ENCODE measurements at places on chromosomes 7 and 10.

DNA sequence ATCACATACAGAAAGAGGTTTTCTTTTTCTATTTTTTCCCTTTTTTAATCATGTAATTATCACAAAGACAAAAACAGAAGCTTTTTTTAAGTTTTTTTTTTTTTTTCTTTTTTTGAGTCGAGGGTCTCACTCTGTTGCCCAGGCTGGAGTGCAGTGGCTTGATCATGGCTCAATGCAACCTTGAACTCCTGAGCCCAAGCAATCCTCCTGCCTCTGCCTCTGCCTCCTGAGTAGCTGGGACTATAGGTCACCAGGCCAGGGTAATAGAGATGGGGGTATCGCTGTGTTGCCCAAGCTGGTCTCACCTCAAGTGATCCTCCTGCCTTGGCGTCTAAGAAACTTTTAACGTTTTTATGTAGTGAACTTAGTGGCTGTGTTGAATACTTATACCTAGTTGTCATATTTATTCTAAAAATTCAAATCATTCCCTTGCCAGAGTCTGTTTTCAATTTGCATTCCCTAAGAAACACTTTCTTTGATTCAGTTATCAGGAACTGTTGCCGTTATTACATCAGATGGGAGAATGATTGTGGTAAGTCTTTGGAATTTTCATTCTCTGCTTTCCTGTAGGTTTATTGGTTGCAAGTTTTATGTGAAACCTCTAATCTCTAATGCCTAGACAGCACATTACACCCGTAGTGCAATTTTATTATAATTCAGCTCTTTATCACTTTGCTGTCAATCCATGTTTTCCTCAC is 1.3 kb downstream of the LSM8 start:
- DNase-seq, result peak; percentile 75

DNA sequence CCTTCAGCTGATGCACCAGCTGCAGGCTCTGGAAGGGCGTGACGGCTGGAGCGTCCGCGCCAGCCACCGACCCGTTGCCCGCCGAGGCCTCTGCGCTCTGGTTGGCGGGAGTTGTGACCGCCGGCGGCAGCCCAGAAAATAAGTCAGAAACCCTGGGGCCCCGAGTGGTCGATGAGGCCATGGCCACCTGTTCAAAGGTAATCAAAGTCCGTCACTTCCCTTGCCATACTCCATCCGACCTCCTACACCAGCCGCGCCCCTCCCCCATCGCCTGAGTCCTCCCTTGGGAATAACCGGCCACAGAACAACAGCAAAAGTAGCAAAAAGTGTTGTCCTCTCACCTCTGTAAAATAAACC is 406 bp downstream of the PRLHR start:
- DNase-seq, result no peak

GRCh38 chr10:126654579-126654978 is 15.9 kb downstream of the C10orf90 start:
- no peak for DNase-seq

DNA sequence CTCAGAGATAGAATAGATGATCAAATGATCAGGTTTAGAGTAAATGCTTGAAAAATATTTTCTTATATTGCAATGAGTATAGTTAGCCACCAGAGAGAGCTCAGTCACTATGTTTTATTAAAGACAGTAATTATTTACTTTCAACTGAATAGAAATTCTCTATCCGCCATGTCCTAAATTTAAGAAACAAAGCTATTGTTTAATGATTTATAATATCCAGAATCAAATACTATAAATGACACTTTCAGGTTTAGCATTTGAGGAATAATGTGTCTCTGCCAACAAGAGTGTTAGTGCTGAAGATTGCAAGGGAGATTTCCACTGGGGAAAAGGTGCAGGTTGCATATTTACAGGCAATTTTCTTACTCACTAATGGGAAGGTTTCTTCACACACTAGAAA is 184.7 kb downstream of the DGKB start:
- peak; percentile 22 for DNase-seq

DNA sequence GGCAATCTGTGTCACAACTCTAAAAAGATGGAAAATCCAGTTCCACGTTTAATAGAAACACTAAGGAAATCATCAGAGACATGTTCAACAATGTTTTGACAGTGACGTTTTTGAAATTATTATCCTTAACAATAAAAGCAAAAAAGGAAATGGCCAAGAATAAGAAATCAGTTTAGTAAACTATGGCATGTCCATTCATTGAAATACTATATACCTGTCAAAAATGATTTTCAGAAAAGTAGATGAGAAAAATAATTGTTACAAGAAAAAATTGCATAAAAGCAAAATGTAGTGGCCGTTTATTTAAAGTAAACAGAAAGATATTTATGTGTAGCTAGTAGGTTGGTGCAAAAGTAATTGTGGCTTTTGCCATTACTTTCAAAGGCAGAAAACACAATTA is 345.4 kb upstream of the NPSR1 start:
- DNase-seq, result no peak
